ENCODE measurements at places on chromosomes 11 and 22. TPM values are rescaled to one million over a fixed set of nuclear protein-coding genes. Genes with fewer than 3 reads are reported as not detected.

Gene IRAG1
- 21.2 TPM for total RNA-seq

Gene FOLR1
- total RNA-seq, result 4.8 TPM

Gene DRD4
- 1.2 TPM for total RNA-seq

Gene SLC7A4
- total RNA-seq, result 0.27 TPM

Gene SPINDOC
- 10.9 TPM for total RNA-seq

Gene CYP2R1
- total RNA-seq, result 22.4 TPM
